ENCODE measurements at places on chromosomes 12 and 14. TPM values are rescaled to one million over a fixed set of nuclear protein-coding genes. Genes with fewer than 3 reads are reported as not detected.

ETFBKMT gene
- total RNA-seq: 4.5 TPM

CIT gene
- 11.4 TPM for total RNA-seq

SYT1 gene
- 174 TPM for total RNA-seq

SLC17A8 gene
- 11.0 TPM for total RNA-seq

TAS2R8 gene
- under 0.01 TPM for total RNA-seq

MYO1H gene
- under 0.01 TPM for total RNA-seq

SLC5A8 gene
- total RNA-seq: 3.3 TPM

DNA sequence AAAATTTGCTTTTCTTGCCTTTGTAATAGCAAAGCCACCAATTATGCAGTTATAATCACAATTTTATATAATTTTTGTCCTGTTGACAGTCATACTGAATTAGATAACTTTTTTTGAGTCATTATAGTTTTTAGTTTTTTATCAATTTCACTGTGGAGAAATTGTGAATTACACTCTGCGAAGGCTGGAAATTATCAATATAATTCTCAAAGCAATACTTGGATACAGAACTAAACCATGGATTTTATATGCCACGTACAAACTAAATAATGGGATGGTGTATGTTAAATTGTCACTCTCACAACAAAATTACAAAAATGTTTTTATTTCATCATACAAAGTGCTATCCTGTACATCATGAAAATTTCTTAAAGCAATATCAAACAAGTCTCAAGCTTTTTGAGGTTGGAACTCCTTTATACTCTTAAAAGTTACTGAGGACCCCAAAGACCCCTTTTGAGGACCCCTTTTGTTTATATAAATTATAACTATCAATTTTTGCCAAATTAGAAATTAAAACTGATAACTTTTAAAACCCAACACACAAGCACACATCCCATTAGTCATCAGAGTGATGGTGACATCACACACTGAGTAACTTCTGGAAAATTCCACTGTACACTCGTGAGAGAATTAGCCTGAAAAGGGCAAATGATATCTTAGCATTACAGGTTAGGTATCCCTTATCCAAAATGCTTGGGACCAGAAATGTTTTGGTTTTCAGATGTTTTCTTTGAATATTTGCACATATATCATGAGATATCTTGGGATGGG, 19.8 kb upstream of the AQP2 start:
- no peak for DNase-seq

DNA sequence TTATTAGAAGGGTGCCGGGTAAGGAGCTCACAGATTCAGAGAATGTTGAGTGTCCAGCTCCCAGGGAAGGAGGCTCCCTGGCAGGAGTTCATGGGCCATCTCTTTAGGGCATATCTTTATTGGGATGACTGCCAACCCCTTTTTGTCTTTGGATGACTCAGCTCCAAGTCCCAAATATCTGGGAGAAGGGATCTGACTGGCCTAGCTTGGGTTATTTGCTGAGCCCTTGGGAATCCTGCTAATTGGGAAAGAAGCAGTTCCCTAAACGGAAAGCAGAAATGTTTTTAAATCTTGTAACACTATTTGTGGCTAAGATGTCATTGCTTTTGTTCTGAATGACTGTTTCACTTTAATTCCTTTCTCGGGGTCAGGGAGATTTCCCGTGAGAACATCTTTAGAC, 12.6 kb downstream of the DDX55 start:
- DNase-seq: no peak

DNA sequence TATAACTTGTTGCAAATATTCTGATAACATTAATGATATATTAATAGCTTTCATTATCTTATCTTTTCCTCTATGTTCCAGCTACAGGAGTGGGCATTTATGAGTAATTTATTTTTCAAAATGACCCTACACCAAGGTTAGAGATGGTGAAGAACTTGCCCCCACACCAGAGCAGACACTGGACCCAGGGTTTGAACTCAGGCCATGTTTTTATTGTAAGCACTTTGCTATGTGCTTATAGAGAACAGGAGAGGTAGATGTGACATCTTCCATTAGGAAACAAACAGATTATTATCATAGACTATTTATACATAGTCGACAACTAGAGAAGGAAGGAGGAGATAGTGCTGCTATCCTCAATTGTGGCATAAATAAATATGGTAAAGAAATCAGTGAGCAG, 265.2 kb downstream of the EGLN3 start:
- no peak for DNase-seq

DNA sequence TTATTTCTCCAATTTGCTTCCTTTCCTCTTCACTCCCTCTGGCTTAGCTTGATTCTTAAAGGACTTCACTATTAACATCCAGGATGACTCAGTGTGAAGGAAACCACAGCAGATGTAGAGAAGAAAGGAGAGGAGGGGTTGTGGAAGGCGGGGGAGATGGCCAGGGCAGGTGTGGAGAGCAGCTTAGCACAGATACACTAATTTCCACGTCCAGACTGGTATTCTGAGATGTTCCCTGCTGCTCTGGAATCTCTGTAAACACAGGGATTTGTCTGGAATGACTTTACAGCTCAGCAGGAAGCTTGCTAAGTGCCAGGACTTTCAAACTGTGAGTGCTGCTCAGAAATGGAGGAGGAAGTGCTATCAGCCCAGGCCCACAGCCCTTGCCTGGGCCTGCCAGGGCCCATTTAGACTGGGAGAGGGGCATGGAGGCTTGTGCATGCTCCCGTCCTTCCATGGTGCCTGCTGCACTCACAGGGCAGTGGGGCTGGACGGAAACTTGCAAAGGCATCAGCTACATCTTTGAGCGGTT, 202.5 kb upstream of the DDHD1 start:
- DNase-seq: no peak

DNA sequence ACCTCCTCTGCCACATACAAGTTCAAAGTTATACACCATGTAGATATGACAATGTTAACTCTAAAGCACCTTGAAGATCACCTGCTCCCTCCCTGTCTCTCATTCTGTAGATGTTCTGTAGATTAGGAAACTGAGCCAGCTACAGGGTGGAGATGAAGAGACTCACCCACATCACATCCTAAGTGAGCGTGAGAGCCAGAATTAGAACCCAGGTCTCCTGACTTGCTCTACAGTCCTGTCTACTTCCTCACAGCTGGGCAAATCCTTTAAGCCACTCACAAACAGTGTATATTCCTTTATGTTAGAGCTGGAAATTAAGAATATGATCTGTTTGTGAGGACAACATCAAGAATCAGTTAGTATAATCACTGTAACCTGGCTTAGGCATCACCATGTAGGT, 1.8 kb downstream of the APPL2 start:
- DNase-seq: no peak

DNA sequence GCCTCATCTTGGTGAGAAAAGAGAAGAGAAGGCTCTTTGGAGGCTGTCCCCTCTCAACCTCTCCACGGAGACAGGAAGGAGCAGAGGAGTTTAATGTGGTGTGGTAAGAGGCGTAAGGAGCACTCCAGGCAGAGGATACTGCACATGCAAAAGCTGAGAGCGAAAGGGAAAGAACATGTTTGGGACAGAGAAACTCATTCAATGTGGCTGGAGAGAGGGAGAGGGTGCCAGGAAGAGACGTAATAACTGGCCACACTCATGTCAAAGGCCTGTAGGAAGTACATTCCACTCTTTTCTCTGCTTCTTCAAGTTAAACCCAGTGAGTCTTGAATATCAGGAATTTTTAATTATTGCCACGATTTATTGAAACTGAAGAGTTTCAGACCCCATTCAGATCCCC, 12.0 kb downstream of the VDR start:
- no peak for DNase-seq

- DNase-seq: no peak
Observed at GRCh38 chr12:50344245-50344644, 52.2 kb downstream of the FAM186A start.

DNA sequence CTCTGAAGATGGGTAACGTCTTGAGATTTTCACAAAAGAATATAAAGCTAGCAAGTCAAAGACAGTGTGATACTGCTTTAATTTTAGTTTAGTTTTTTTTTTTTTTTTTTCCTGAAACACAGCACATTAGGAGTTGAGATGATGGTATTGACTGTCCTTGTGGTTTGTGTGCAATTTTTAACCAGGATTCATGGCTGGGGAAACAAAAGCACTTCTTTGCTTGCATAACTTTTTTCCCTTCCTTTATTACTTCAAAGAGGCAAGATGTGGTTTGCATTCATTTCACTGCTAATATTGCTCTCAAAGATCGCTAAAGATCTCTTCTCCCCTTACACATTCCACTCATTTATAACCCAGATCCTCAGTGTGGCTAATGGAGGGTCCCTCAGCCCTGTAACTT, 157.1 kb upstream of the PZP start:
- DNase-seq: no peak

- DNase-seq: no peak
Observed at GRCh38 chr12:52566847-52567291, 6.8 kb downstream of the KRT74 start.

DNA sequence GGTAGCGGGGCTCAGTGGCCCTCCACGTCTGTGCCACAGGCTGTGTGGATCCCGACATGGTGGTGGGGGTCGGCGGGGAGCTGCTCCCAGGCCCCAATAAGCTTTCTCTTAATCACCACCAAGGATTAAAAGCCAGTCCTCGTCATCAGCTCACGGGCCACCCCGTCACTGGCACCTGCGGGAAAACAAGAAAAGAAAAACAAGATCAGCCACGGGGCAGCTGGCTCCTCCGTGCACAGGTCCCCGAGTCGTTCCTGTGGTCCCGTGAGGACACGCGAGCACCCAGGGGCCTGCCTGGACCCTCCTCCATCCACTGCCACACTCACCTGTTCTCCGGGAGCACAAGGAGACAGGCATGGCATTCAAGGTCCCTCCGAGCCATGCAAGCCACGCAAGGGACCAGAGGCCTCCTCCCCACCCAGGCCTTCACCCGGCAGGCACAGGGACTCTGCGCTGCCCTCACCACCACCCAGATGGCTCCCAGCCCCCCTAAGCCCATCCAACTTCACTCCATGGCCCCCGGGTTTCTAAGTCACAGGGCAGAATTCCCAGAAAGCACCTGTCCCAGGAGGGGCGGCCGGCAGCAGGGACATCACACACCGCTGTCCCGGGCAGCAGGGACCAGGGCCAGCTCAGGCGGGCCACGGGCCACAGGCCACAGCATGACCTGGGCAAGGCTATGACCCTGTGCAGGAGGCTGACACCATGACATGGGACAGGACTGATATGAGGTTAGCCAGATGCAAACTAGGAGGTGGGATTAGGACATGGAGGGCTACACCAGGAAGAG, 72.0 kb downstream of the NCOR2 start:
- no peak for DNase-seq

- DNase-seq: no peak
Observed at GRCh38 chr12:99393763-99394162, 253.8 kb upstream of the GARIN6 start.

DNA sequence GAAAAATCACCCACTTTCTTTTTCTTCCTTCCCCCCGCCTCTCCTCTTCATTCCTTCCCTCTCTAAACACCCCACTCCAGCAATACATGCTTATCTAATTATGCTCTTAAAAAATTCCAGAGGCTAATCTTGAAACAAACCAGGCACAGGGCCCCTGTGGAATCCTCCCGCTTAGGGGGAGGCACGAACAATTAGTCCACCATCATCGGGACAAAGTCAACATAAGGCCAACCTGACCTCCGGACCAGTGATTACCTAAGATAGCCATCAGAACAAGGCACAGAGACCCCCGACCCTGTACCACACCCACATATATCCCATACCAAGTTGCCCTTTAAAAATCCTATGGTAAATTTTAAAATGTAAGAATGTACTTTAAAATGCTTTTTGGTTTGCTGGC, 47.1 kb downstream of the KIF21A start:
- no peak for DNase-seq

GRCh38 chr12:123896767-123897166, 75.9 kb downstream of the CCDC92 start:
- DNase-seq: no peak

GRCh38 chr12:126384026-126384564, 1318.9 kb downstream of the AACS start:
- no peak for DNase-seq

GRCh38 chr12:29320295-29321085, 60.5 kb downstream of the ERGIC2 start:
- DNase-seq: no peak

DNA sequence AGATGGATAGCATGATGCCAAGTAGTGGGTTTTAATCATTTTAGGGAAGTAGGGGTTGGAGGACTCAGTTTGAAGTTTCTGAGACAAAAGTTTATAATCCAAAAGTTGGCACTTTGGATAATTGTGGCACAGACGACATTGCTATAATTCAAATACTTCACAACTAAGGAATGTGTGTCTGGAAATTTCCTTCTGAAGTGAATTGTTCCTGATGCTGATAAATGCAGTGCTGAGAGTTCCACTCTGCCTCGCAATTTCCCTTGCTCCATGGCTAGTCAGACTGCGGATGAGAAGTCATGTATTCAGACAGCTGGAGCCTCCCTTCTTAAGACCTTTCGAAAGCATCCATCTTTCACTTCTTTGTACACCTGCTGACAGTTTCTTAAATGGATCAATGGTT, 393.3 kb upstream of the PRICKLE1 start:
- DNase-seq: no peak

DNA sequence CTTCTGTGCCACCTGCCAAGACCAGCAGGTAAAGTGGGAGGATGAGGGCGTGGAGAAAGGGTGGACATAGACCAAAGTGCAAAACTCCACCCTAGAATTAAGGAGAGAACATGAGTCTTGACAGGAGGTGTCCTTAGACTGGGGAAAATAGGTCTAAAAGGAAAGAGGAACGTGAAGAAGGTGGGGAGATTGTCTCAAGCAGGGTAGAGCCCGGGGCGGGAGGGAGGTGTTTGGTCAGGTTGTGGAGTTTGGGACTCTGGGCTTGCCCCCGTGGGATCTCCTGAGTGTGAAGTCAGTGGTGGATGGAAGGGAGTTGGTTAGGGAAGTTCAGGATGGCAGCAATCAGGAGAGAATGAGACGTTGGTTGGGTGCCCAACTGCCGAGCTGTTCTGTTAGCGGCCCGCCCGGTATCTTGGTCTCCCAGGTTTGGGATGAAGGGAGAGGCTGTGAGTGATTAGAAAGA, 386 bp downstream of the DGKA start:
- no peak for DNase-seq

DNA sequence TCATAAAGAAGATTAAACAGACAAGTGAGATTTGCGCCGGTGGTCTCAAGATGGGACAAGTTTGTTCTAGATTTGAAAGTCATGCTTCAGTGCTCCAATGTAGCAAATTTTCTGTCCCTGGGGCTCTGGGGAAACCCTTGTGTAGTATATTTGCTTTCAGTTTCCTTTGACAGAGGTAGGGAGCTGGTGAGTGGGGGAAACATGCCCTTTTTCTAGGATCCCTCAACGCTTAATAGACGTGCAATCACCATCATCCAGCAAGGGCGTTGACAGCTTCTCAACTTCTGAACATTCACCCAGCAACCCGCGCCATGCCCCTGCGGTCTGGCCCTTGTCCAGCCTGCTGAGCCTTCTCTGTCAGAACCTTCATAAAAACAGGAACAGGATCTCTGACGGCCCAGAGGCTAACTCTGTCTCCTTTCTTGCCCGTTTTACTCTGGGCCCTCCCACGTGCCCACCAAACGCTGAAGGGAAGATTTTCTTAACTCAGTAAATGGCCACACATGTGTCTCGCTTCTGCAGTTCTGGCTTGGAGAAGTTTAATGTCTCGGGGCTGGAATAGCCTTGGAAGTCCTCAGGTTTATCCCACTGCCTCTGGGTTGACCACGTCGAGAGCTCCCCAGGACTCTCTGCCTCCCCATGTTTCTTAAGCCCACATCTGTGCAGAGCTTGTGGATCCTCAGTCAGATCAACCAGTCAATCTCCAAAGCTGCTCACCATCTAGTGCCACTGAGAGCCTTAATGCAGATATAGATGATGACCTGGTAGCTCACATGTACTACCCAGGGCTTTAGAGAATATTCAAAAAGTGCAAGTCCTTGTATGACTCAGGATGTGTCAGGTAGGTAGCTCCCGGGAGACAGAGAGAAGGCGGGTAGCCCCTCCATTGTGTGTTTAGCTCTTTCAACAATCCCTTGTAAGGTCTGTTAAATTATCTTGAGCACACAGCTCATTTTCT, 58.1 kb upstream of the CCND2 start:
- DNase-seq: no peak
